Kidney epithelial cell (primary cell): ENCODE measurements at places on chromosomes 1 and 21. TPM values are rescaled to one million over a fixed set of nuclear protein-coding genes. Genes with fewer than 3 reads are reported as not detected.

DNA sequence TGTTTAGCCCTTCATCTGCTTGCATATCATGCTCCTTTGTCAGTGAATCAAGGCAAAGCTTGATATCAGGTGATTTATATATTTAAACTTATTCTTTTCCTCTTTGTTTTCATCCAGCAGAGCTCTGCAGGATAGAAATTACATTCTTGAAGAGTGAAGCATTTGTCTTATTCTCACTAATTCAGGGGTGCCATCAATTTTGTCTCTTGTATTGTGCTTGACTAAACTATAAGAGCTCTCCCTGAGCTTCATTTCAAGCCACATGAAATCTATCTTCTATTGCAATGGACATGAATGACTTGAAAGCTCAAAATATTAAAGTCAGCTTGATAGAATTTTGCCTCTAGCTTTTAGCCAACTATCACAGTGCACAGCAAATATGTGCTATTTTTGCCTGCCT lies 236.7 kb upstream of the KCTD3 start:
- no peak for DNase-seq

- DNase-seq, result no peak
These were observed 38.4 kb upstream of the CD101 start for GRCh38 chr1:116962987-116963639.

DNA sequence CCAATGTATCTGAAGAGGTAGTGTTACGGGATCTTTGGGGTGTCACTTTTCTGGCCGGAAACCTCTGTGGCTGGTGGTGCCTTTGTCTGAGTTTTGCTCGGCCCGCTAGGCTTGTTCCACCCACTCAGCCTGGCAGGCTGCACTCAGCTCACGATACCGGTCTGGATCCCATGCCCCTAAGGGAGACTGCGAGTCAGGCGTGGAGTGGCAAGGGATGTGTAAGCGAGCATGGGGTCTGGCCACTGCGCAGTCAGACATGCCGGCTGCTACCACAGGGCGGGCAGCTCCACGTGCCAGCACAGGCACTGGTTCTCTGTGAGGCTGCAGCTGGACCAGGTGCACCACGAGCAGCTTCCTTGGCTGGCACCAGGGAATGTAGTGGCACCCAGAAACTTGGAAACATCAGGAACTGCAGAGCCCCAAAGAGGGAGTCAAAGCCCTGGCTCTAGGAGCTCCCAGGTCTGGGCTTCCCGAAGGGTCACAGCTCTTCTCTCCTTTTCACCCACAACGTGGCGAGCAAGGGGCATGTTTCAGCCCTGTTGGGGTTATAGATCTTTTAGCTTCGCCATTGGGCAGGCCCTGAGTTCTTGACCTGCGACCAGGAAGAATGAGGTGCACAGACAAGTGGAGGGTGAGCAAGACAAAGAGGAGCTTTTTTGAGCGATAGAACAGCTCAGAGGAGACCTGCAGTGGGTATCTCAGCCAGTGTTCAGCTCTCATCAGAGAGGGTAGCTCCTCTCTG lies 23.8 kb upstream of the LRRC8C start:
- DNase-seq, result no peak

DNA sequence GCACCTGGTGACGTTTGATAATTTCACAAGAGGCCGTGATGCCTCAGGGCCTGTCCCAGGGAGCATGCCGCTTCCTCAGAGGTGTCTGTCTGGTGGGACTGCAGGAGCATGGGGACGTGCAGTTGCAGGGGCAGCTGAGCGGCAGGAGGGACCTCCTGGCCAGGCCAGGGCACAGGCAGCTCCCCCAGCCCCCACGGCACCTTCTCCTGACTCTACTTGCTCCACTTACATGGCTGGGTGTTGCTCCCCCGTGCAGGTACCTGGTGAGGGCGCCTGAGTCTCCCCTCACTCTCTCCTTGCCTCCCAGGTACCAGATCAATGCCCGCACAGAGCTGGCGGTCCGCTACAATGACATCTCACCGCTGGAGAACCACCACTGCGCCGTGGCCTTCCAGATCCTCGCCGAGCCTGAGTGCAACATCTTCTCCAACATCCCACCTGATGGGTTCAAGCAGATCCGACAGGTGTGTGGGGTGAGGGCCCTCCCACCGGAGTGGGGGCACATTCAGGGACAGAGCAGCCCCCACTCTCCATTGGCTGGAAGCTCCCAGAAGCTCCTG lies 108.4 kb downstream of the PDE9A start:
- no peak for DNase-seq

GRCh38 chr1:26161415-26162219 lies 2.7 kb downstream of the FAM110D start:
- no peak for DNase-seq

- no peak for DNase-seq
These were observed 5.5 kb downstream of the INAVA start for GRCh38 chr1:200899954-200900867.

DNA sequence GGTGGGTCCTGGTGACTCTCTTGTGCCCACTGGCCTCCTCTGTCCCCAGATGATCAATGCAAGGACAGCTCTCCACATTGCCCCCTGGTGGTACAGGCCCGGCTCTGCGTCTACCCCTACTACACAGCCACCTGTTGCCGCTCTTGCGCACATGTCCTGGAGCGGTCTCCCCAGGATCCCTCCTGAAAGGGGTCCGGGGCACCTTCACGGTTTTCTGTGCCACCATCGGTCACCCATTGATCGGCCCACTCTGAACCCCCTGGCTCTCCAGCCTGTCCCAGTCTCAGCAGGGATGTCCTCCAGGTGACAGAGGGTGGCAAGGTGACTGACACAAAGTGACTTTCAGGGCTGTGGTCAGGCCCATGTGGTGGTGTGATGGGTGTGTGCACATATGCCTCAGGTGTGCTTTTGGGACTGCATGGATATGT lies 10.8 kb downstream of the ADAMTSL4 start:
- DNase-seq, result no peak

DNA sequence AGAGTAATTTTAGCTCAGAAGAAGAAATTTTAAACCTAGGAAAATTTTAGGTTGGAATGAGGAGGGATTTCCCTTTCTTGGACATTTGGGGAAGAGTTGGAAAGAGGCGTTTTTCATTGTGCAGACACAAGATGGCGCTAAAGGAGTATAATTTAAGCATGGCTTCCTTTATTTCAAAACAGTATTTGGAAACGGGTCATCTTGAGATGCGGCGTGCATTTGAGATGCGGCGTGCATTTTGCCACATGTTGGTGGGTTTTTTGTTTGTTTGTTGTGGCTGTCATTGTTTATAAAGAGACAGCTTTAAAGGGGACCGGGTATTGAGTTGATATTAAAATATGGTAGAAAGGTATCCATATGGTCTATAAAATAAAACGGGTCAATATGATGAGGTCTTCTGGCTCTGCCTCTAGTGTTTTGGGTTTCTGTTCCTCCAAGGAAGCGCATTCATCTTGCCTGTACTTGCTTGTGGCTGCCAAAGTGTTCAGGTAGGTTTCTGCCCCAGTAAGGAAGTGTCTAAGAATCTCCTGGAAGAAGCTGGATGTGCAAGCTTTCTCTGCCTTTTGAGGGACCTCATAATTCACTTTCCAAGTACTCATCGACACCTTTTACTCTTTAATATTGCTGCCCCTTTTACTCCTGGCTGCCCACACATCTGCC lies 210.3 kb downstream of the SLC35F3 start:
- DNase-seq, result no peak

DNA sequence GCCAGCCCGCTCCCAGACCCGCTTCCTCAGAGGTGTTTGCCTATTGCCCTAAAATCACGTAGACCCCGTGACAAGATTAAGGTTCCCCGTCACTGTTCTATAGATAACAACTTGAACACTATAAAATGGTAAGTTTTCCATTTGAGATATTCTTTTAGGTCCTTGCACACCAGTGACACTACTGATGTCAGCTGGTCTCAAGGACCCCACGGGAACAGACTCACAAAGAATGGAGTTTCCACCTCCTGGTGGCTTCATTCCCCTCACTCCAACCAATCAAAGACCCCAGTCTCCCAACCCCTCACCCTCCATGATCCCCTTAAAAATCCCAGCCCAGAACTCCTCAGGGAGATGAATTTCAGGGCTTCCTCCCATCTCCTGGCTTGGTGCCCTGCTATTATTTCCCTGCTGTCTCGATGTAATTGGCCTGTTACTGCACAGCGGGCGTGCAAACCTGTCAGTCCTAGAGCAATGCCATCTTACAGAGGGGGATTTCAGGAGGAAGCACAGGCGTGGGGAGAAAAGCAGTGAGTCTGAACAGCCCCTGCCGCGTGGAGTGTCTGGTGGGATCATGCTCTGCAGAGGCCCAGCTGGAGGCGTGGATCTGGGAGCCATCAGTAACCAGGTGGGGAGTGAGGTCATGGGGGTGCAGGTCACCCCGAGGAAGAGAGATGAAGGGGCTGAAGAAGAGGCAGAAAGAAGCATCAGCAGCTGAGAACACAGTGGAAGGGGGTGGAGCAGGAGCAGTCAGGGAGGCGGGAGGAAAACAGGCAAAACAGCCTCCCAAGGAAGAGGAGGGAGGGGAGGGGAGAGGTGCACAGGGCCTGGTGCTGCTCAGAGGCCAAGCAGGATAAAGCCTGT lies 35.1 kb upstream of the LBR start:
- no peak for DNase-seq

DNA sequence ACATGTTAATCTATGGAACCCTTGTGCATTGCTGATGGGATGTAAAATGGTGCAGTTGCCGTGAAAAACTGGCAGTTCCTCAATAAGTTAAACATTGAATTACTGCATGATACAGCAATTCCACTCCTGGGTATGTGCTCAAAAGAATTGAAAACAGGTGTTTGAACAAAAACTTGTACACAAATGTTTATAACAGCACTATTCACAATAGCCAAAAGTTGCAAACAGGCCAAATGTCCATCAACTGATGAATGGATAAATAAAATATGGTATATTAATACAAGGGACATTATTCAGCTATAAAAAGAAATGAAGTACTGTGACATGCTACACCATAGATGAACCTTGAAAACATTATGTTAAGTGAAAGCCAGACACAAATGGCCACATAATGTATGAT lies 17.7 kb upstream of the SRSF10 start:
- no peak for DNase-seq

GRCh38 chr21:16709866-16710550 lies 802.8 kb upstream of the CXADR start:
- DNase-seq, result no peak

DNA sequence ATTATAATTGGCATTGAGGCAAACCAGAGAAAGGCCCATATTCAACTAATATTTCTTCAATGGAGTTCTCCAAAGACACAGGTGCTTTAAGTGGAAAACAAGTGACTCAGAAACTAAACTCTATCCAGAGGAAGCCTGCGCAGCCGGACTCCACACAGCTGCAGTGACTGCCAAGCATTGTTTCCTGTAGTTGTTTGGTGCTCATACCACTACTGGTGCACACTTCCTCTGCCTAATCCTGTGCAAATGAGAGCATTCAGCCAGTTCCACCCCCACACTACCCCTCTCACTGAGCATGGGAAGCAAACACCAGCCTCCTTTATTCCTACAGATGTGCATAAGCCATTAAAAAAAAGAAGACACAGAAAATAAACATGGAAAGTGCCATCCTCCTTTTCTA lies 102.9 kb downstream of the VAV3 start:
- no peak for DNase-seq

GRCh38 chr1:206653715-206654459 lies 18.6 kb downstream of the DYRK3 start:
- DNase-seq, result no peak

DNA sequence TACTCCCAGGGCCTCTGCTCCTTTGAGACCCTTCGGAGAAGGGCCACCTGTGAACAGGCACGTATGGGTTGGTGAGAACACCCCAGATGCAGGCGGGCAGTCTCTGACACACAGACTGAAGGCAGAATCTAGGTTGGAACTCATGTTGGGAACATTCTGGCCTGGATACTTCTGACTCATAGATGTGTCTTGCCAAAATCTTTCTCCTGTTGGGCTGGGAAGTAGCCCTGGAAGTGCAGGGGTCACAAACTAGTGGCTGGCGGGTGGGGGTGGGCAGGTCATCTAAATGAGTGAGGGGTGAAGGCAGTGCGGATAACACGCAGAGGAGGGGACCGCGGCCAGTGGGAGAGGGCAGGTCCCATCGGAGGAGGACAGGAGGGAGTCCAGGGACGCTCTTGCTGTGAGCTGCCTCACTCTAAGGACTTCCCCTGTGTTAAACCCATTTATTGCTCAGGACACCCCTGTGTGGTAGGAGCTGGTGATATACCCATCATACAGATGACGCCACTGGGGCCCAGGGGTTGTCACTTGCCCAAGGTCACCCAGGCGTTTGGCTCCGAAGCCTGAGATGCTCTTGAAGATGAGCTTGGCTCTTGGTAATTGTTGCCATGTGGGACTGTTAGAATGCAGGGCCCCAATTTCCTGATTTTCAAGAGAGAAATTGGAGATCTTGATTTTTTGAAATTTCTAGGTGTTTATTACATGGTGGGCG lies 181.0 kb downstream of the PTPRU start:
- DNase-seq, result no peak

GRCh38 chr1:95034506-95034905 lies 38.2 kb downstream of the ALG14 start:
- no peak for DNase-seq

GRCh38 chr1:2194319-2194897 lies at the start of gene FAAP20:
TSS of gene FAAP20 (minus strand) at chr1:2194772. CDS start at chr1:2194749, 23 bp downstream.
- DNase-seq, result no peak

- no peak for DNase-seq
These were observed 21.5 kb downstream of the GNG12 start for GRCh38 chr1:67811781-67812180.

- no peak for DNase-seq
These were observed at the start of gene FABP3 for GRCh38 chr1:31373056-31373896. TSS of gene FABP3 (minus strand) at chr1:31373076. CDS start at chr1:31373014, 62 bp downstream.

GRCh38 chr1:197967066-197967465 lies 49.9 kb downstream of the LHX9 start:
- DNase-seq, result no peak

DNA sequence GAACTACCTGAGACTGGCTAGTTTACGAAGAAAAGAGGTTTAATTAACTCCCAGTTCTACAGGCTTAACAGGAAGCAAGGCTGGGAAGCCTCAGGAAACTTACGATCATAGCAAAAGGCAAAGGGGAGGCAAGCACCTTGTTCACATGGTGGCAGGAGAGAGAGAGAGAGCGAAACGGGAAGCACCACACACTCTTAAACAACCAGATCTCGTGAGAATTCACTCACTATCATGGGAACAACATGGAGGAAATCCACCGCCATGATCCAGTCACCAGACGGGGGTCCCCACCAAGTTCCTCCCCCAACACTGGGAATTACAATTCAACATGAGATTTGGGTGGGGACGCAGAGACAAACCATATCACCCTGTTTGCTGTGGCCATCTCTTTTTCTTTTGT lies 11.8 kb downstream of the MT1HL1 start:
- no peak for DNase-seq

- DNase-seq, result no peak
These were observed 62.7 kb upstream of the GPR89A start for GRCh38 chr1:145545055-145545454.

- DNase-seq, result no peak
These were observed 5.6 kb downstream of the LHX4 start for GRCh38 chr1:180235502-180236239.

- no peak for DNase-seq
These were observed 273.2 kb downstream of the NPHP4 start for GRCh38 chr1:5718831-5719632.

NOTCH2 gene
- 136 and 150 TPM in 2 replicates for total RNA-seq

ST6GALNAC5 gene
- 9.4 and 10.8 TPM in 2 replicates for total RNA-seq

NPR1 gene
- total RNA-seq, result 2.0 and 2.1 TPM in 2 replicates

NEGR1 gene
- total RNA-seq, result 4.0 and 4.9 TPM in 2 replicates

S100B gene
- total RNA-seq, result not detected in 2 replicates

FAM78B gene
- 0.33 and 2.2 TPM in 2 replicates for total RNA-seq

FMO5 gene
- 0.38 and 1.3 TPM in 2 replicates for total RNA-seq

KRTAP20-4 gene
- not detected in 2 replicates for total RNA-seq

DNASE2B gene
- not detected in 2 replicates for total RNA-seq

SLAMF9 gene
- total RNA-seq, result not detected in 2 replicates

CCSAP gene
- 2.9 and 3.0 TPM in 2 replicates for total RNA-seq

MAP10 gene
- total RNA-seq, result 3.7 and 5.5 TPM in 2 replicates
